HEK293T (cell line): ENCODE measurements at places on chromosomes 12 and 14.

DNA sequence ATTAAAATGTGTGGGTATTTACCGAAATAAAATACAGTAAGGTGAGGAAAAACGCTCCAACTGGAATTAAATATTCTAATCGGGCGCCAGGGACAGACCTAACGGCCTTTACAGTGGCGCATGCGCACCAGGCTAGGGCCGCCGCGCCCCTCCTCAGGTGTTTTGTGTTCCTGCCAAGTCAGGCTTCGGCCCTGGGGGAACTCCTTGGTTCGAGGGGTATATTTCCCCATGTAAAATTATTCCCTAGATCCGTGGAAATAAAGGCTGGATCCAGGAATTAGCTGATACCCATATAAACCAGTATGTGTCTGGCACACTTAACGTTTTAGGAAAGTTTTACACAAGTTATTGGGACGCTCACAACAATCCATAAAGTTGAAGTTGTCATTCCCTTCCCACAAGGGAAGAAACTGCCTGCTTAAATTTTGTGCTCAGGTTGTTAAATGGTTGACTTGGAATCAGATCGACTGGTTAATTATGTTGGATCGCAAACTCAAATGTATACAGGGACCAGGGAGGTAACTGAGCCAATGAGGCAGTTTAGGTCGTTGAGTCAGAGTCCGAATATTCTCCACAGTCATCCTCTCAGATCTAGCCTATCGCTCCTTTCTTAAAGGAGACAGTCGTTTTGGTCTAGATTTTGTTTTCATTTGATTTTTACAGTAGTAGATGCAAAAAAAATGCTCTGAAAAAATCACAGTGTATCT lies 621 bp upstream of the ANAPC7 start:
- DNase-seq: peak; percentile 83

GRCh38 chr14:100850841-100851585 lies 25.1 kb downstream of the MEG3 start:
- DNase-seq: peak; percentile 78

- no peak for DNase-seq
Observed at GRCh38 chr14:89509891-89510290, 92.9 kb upstream of the FOXN3 start.

DNA sequence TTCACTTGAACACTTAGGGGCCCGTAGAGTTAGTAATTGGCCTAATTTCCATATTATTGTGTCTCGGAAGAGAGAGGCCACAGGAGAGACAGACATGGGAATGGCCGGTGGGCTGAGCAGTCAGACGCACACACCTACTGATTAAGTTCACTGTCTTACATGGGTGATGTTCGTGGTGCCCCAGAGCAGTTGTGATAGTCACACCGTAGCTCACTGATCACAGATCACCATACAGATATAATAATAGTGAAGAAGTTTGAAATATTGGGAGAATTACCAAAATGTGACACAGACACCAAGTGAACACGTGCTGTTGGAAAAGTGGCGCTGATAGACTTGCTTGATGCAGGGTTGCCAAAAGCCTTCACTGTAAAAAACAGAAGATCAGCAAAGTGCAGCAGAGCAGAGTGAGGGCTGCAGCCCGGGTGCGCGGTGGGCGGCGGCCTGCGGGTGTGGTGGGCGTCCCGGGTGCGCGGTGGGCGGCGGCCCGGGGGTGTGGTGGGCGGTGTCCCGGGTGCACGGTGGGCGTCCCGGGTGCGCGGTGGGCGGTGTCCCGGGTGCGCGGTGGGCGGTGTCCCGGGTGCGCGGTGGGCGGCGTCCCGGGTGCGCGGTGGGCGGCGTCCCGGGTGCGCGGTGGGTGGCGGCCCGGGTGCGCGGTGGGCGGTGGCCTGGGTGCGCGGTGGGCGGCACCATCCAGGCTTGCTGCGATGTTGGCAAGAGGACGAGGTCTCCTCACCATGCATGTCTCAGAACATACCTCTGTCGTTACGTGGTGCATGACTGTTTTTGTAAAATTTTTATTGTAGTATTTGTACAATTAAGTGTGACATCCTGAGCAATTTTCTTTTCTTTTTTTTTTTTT lies 34.3 kb upstream of the TEX22 start:
- DNase-seq: no peak

- no peak for DNase-seq
Observed at GRCh38 chr14:69152902-69153151, at the start of gene DCAF5. Gene DCAF5 (minus strand): TSS chr14:69153119. CDS start chr14:69152978, 141 bp downstream.

- DNase-seq: no peak
Observed at GRCh38 chr14:101899263-101899662, 65.1 kb upstream of the DYNC1H1 start.

DNA sequence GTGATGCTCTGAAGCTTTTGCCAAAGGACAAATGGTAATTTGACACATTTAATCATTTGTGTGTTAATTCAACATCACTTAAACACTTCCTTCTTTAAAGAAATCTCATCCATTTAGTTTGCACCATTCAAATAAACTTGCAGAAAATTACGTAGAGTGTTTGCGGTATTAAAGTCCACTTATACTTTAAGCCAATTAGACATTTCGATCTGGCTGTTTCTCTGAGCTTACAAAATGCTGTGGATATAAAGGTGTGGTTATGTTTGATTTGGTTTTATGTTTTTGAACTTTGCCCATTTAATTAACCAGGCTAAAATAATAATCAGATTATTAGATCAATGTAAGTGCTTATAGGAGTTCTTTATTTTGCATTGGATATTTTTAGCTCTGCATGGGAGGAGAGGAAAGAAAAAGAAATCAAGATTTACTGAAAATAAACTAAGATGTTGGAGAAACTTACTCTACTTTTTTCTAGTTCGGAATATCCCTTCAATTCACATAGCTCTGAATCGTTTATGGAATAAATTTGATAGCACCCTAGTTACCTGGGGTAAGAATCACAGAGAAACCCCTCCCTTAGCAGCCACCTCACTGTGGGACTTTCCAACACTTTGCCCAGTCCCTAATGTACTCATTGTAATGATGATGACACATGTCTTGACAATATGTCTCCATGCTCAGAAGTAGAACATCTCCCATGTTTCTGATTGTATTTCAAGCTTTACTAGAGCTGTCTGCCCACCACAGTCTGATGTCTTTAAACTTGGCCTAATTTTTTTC lies 268.0 kb downstream of the BTG1 start:
- DNase-seq: no peak

GRCh38 chr14:100104006-100104352 lies 38.8 kb downstream of the EVL start:
- DNase-seq: no peak

DNA sequence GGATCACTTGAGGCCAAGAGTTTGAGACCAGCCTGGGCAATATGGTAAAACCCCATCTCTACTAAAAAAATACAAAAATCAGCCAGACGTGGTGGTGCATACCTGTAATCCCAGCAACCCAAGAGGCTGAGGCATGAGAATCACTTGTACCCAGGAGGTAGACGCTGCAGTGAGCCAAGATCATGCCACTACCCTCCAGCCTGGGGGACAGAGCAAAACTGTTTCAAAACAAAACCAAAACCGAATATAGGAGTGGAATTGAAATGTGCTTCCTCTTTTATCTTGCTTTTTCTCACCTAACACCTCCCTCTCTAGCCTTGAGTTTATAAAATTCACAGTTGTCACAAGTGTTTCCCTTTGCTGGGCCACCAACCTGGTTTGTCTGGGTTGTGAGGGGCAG lies 181.9 kb downstream of the PAH start:
- no peak for DNase-seq

DNA sequence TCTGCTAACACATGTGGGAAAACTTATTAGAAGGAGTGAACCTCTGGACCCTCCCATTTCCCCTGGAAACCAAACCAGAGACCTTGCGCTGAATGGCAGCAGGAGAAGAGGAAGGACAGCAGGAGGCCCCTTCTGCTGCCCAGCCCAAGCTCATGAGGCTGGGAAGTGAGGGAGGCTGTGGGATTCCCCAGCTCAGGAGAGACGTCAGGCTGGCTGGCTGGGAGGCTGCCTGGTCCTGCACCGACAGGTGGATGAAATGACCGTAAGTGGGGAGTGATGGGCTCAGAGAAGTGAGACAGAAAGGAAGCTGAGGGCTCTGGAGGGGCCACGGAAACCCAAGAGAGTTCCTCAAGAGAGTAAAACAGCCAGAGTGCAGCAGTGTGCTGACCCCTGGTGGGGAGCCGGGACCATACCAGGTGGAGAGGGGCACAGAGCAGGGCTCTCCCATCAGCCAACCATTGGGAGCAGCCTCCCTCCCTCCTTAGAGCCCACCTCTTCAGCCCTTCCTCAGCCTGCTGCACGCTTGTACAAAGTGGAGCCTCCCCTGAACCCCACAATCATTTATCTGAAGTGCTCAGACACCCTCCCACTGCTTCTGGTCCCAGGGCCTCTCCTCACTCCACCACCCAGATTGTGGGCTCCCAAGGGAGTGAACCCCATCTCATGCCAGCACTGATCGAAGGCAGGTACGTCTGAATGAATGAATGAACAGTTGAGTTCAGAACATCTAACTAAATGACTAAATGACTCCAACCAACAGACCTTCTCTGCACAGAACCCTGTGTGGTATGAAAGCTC lies 14.0 kb downstream of the TAMALIN start:
- DNase-seq: peak; percentile 73

DNA sequence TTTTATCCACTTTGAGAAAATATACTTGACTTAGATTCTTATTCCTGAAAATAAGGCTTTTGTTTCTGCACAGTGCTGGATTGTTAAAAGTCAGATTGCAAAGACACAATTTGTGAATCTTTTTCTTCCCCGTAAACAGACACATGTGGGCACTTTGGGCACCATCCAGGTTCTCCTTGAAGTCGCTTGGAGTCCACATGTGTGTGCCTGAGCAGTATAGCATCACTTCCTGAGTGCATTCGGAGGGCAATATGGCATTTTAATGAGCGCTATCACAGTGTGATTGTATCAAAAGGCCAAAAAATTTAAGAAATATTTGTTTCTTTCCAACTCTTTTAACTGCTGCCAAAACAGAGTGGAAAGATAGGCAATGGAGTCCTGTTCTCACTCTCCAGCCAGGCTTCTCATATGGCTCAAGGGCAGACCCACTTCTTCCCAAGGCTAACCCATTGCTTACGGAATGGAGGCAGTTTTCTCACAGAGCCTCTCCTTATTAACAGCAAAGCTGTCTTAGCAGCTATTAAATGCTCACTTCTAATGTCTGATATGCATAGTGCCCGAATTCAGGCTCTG lies 397.1 kb downstream of the EGLN3 start:
- DNase-seq: no peak

- peak; percentile 85 for DNase-seq
Observed at GRCh38 chr14:104138098-104138717, at the start of gene KIF26A. Gene KIF26A (plus strand): TSS chr14:104138587. CDS start chr14:104138723, 136 bp downstream.

DNA sequence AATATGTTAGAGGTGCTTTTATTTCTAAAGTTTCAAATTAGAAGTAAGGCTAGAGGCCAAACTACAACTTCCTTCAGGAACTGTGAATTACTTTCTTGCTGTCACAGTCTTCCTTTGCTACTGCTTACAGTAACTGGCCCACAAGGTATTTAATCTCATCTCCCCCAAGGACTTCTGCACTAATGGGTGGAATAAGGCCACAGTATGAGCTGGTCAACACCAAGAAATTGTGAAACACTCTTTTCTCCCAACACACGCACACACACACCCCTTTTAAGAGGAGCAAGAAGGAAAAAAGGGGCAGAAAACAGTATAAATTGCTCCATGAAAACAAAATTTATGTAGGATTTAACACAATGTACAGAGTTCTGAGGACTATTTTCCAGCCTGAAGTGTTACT lies 45.6 kb downstream of the SCAF11 start:
- no peak for DNase-seq

GRCh38 chr12:89857652-89858274 lies 149.1 kb upstream of the ATP2B1 start:
- DNase-seq: no peak

GRCh38 chr14:25046301-25046943 lies 3.5 kb downstream of the STXBP6 start:
- no peak for DNase-seq

DNA sequence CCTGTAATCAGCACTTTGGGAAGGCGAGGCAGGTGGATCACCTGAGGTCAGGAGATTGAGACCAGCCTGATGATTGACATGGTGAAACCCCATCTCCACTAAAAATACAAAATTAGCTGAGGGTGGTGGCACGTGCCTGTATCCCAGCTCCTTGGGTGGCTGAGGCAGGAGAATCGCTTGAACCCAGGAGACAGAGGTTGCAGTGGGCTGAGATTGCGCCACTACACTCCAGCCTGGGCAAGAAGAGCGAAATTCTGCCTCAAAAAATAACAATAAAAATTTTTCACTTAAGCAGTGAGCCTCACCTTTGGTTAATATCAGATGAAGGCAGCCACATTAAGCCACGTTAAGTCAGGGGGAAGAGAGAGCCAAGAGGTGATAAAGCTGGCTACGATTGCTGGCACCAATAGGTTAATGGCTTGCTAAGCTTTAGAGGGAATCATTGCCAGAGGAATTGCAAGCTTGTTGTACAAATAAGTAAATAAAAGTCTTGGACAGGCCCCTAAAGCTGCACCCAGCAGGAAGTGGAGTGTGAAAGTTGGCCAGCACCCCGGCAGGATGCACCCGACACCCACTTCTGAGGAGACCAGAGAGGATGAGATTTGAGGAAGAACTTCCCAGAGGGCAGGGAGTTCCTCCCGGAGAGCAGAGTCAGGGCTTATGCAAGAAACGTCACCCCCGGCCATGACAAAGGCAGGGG lies 41.3 kb upstream of the TESC start:
- no peak for DNase-seq

GRCh38 chr14:88541324-88541723 lies 13.5 kb downstream of the PTPN21 start:
- DNase-seq: no peak

- DNase-seq: no peak
Observed at GRCh38 chr12:26520869-26521268, 312.1 kb downstream of the ITPR2 start.

DNA sequence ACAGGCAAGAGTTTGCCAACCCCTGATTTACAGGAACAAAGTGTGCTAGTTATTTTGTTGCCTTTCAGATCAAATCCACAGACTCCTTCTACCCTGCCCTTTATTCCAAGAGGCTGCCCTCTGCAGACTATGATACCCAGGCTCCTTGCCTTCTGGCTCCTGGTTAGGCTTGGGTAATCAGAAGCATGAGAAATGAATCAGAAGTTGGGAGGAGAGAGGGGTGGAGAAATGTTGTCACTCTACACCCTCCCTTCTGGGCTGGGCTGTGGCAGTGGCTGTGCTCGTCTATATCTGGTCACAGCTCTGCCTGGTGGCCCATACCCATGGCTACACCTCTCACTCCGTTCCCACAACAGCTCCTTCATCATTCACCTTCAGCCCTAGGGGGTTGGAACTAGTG lies 204.6 kb upstream of the PLXNC1 start:
- no peak for DNase-seq

DNA sequence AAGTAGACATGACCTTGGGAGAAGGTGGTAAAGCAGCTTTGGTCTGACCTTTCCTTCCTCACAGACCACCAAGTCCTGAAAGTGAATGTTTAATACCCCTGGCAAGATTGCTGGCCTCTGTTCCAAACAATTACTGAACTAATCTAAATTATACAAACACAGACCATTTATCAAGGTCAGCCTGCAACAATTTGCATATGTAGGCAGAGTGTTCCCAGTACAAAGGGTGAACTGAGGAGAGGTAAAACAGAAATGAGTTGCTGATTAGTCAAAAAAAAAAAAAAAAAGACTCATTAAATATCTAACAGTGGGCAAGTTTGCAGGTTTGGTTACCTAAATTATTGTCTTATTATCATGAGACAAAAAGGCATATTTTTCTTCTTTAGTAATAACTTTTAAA lies 506.5 kb downstream of the TMEM117 start:
- DNase-seq: no peak

- no peak for DNase-seq
Observed at GRCh38 chr14:24613241-24613640, 3.8 kb upstream of the GZMH start.
